ENCODE measurements at places on chromosomes 3 and 15.
A peak's percentile ranks its signal among the peaks of the same experiment; 100 is the strongest.

GRCh38 chr15:40354408-40355171 lies 3.4 kb upstream of the DISP2 start:
- DNase-seq = no peak

GRCh38 chr3:171165499-171165921 lies 139.0 kb upstream of the SLC2A2 start:
- DNase-seq = no peak

- no peak for DNase-seq
These were observed 402.3 kb upstream of the TGFBR2 start for GRCh38 chr3:30204126-30204525.

DNA sequence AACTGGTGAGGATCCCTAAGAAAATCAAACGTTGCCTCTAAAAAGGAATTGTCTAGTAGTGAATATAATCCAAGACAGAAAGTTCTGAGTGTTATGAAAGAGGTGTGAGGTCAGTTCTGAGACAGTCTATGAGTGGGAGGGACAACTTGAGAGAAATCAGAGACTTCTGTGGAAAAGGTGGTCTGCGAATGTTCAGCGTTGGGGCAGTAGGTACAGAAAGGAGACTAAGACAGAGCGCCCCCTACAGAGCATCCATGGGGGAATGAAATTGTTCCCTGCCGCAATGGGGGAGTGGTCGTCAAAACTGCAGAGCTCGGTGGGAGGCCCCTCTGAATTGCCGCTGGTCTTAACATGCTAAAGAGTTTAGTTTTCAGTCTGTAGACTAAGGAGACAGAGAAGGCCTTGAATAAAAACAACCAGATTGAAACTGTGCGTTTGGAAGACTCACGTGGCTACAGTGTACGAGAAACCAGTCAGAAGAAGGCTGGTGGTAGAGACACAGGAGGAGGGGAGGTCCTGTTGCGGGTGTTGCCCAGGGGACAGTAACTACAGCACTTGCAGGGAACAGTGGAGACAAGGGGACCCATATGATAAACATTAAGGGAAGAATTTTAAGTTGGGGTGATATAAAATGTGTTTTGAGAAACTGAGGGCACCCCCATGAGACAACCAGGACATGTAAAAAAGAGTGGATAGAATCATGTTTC lies 6.9 kb downstream of the TNIK start:
- DNase-seq = no peak

DNA sequence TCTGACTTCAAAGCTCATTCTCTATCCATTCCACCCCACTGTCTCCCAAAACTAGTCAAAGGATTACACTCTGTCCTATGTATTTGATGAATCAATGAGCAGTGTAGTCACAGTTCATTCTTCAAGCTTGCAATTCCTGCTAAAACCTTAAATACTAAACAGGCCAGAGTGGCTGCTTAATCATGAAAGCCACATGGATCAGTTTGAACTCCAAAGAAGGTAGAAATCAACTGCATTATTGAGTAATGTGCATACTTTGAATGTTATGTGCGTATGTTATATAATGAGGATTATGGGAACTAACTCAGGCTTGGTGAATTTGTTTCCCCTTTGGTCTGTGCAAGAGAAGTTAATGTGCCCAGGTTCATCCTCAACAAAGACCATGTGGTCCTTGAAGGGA lies 45.4 kb downstream of the PRICKLE2 start:
- DNase-seq = no peak

- DNase-seq = no peak
These were observed 31.2 kb upstream of the USP3 start for GRCh38 chr15:63473007-63473748.

- DNase-seq = no peak
These were observed 146.2 kb upstream of the TLE3 start for GRCh38 chr15:70243686-70244540.

- no peak for DNase-seq
These were observed 63.8 kb downstream of the ATP1B3 start for GRCh38 chr3:141940194-141940776.

GRCh38 chr3:47359323-47359722 lies 21.5 kb upstream of the PTPN23 start:
- no peak for DNase-seq

DNA sequence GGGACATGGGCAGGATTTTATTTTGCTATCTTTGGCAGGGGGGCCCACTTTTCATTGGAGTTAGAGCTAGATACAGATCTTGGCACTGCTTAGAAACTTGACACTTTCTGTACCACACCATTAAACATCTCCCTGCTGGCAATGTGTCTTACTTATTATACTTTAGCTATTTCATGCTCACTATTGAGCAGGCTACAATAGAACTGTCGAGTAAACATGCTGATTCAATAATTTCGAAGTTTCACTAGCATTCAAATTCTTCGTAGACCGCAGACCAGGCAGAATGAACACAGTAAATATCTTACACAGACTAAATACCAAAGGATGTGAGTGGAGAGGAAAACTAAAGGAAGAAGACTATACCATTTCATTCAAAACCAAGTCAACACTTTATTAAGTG lies 180.8 kb downstream of the UNC13C start:
- DNase-seq = no peak

GRCh38 chr3:154228561-154229216 lies 95.6 kb downstream of the DHX36 start:
- no peak for DNase-seq

DNA sequence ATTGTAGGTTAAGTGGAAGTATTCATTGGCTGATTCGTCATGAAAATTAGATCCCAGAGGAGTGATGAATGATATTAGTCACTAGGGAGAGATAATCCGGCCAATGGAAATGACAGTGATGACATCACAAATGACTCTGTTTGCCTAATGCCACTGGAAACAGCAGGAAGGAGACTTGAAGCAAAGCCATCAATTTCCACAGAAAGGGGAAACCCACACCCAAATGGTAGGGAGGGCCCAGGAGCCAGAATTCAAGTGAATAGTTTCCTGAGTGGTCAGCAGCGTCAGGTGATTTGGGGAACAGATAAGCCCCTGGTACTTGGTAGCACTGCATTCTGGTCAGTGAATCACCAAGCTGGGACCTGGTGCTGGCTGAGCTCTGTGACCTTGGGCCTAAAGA lies 3.3 kb upstream of the ADAMTS9 start:
- DNase-seq = no peak

- DNase-seq = no peak
These were observed 219.9 kb downstream of the NLGN1 start for GRCh38 chr3:173617490-173617889.

GRCh38 chr3:170778240-170779217 lies 91.5 kb downstream of the RPL22L1 start:
- no peak for DNase-seq

DNA sequence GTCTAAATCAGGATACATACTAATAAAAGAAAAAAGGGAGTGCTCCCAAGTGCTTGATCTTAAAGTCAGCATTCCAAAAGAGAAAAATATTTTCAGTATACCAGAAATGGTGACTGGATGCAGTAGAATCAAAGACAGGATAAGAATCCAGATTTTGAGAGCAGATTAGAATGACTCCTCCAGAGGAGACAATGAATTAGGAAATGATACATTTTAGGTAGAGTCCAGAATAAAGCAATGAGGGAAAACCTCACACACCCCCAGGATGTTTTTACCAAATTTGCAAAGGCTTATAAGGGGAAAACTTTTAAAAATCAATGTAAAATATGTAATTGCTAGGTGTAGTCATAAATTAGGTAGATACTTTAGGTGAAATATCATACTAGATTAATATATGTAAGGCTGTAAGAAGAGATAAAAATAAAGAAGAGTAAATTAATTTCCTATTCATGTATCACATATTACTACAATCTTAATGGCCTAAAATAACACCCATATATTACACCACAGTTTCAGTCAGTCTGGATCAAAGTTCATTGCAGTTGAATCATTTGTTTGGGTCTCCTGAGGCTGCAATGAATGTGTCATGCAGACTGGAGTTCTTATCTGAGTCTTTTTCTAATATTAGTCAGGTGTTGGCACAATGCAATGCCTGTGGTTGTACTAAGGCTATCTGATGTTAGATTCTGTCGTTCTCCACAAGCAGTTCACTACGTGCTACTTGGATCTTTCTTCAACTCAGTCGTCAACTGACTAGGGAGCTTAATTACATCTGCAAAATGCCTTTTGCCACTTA lies 547.8 kb upstream of the EPHA6 start:
- no peak for DNase-seq

GRCh38 chr3:2921903-2922302 lies 188.3 kb downstream of the IL5RA start:
- no peak for DNase-seq

- DNase-seq = no peak
These were observed 359.3 kb downstream of the RORA start for GRCh38 chr15:60869851-60870250.

GRCh38 chr3:94127115-94127514 lies 64.3 kb downstream of the NSUN3 start:
- no peak for DNase-seq

- no peak for DNase-seq
These were observed 24.2 kb upstream of the TNK2 start for GRCh38 chr3:195932418-195933043.

GRCh38 chr3:132236701-132237651 lies 80.2 kb upstream of the ACP3 start:
- DNase-seq = no peak

DNA sequence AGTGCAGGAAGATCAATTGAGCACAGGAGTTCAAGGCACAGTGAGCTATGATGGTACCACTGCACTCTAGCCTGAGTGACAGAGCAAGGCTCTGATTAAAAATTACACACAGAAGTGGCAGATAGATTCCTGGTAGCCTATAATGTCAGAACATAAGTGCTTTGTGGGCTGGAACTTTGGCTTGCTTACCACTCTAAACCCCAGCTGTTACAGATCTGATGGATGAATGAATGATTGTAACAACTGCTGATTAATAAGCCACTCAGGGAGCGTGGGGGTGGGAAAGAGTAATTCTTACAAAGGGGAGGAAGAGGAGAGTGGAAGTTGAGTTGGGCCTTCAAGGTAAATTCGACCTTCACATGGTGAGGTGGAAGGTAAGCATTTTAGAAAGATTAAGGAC lies 40.9 kb upstream of the PTPN23 start:
- DNase-seq = no peak

DNA sequence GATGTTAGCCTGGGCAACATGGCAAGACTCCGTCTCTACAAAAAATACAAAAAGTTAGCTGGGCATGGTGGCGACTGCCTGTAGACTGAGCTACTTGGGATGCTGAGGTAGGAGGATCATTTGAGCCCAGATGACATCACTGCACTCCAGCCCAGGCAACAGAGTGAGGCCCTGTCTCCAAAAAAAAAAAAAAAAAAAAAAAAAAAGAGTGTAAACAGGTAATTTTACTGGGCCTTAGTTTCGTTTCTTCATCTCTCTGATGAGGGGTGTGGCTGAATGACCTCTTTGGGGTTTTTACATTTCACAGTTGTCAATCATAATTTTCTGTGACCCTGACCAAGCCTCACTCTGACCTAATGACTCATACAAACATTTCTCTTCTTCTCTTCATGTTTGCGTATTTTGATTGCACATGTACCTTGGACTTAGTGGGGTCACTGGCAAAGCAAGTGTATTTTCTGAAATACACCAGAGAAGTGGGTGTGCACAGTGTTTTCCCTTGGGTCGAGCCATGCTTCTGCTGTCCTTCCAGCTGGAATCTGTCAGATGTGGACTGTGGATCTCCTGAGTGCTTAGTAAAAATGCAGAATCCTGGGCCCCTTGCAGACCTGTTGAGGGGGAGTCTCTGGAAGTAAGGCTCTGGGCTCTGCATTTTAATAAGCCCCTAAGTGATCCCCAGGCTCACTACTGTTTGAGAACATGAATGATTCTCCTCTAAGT lies 140.5 kb downstream of the FNDC3B start:
- peak; percentile 28 for DNase-seq

- DNase-seq = no peak
These were observed 312.4 kb upstream of the KCNMB2 start for GRCh38 chr3:178223876-178224275.

- no peak for DNase-seq
These were observed 23.8 kb downstream of the TRANK1 start for GRCh38 chr3:36920884-36921567.

DNA sequence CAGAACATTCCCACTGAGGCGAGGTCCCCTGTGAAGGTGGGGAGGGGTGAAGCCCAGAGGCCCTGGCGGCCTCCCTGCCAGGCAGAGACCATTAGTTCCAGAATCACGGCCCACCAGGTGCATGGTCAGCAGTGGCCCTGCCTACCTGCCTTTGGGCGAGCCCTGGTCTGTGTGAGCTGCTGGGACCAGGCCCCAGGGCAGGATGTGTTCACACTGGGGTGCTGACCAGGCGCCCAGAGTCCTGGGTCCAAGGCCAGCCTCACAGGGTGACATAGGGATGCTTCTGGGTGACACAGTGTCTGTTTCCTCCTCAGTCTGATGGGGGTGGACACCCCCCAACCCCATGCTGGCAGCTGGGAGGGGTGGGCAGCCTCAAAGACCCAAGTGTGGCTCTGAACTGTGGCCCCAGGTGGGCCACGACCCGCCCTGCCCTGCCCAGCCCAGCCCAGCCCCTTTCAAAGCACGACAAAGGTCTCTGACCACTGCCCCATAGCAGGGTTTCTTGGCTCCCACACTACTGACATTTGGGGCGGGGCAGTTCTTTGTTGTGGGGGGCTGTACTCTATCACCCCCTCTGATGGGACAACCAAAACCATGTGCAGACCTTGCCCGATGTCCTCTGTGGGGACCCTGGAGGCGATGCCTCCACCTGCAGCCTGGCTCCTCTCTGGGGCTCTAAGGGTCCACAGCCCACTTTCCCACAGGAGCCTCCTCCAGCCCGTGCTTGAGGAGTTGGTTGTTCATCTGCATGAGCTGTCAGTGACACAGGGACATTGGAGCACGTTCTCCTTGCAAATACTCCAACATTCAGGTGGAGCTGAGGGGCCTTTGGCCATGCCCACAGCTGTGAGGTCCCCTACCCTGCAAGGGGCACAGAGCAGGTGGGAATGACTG lies 44.8 kb upstream of the SLC41A3 start:
- no peak for DNase-seq

GRCh38 chr3:123084738-123085237 lies 18.0 kb downstream of the PDIA5 start:
- no peak for DNase-seq

GRCh38 chr15:97124790-97125189 lies 794.3 kb downstream of the NR2F2 start:
- DNase-seq = no peak

DNA sequence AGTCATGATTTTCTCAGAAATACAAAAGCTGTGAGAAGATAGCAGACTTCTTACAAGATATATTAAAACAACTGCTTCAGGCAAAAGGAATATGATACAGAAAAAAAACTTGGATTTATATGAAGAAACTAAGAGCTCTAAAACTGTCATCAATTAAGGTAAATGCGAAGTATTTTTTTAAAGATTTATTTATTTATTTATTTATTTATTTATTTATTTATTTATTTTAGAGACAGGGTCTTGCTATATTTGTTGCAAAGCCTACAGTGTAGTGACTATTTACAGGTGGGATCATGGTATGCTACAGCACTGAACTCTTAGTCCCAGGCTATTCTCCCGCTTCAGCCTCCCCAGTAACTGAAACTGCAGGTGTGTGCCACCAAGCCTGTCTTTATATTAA lies 274.3 kb upstream of the BCHE start:
- no peak for DNase-seq

- no peak for DNase-seq
These were observed 1.0 kb upstream of the BTBD1 start for GRCh38 chr15:83068054-83068453.

All from GM18507 (cell line).